Stimulated activated CD8-positive, alpha-beta memory T cell treated with anti-CD3 and anti-CD28 coated beads, Interleukin-4, amount 100 ng/mL, for 24 hours (primary cell): ENCODE measurements at places on chromosomes 1 and 21.
A peak's percentile ranks its signal among the peaks of the same experiment; 100 is the strongest.

DNA sequence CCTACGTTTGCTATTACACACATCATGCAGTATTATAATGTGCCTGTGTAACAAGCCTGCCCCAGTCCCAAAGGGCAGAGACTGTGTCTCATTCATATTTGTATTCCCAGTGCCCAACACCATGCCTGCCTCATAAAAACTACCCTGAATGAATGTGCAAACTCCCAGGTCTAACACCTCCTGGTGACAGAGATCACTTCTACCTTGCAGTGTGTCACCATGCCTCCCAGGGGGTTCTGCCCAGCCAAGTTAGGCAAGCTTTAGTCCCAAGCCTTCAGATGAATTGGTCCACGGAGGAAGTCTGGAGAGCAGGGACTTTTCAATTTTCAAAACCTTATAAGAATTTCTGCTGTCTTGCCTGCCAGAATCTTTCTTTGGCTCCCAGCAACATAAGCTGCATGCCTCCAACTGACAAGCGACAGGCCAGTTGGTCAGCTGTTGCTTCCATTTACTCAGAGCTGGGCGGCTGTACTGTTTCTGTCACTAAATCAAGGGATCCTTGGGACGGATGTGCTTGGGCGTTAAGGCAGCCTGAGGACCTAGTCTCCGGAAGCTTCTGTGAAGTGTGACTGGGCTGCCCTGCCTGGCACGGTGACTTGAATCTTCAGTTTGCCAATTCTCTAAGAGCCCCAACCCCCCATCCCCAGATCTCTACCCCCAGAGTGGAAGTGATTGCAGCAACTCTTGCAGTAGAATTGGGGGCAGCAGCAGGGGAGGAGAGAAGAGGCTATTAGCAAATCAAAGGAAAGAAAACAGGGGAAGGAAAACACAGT lies 1.2 kb downstream of the RXRG start:
- DNase-seq = no peak

GRCh38 chr1:15328351-15329103 lies 81.2 kb upstream of the EFHD2 start:
- DNase-seq = no peak

GRCh38 chr1:183915625-183916510 lies 110.9 kb downstream of the RGL1 start:
- peak; percentile 41 for DNase-seq

- DNase-seq = no peak
Observed at GRCh38 chr21:46117586-46118315, 19.8 kb downstream of the COL6A2 start.

GRCh38 chr21:16522548-16522947 lies 792.8 kb downstream of the USP25 start:
- DNase-seq = no peak

GRCh38 chr1:83095570-83095969 lies 903.4 kb downstream of the TTLL7 start:
- DNase-seq = no peak

- no peak for DNase-seq
Observed at GRCh38 chr1:78333502-78333901, 157.3 kb upstream of the PTGFR start.

GRCh38 chr1:37258068-37258467 lies 216.3 kb upstream of the ZC3H12A start:
- DNase-seq = no peak

DNA sequence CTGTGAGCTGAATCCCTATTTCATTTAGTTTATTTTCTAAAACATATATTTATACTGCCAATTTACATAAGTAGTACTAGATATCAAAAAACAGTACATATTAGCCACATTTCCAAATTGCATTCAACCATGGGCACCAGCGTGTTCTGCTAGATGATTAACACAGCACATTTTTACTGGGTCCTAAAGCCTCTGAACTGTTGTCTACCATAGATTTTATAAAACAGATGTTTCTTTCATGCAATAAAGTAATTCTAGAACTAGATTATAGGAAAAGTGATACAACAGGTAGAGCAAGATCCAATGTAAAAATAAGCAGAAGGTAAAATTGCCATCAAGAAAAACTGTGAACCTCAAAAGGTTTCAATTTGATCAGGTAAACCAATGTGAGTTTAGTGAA lies 108.6 kb downstream of the FAF1 start:
- no peak for DNase-seq
